Urinary bladder (tissue), 4 donors: ENCODE measurements at places on chromosomes 2 and 18.

DNA sequence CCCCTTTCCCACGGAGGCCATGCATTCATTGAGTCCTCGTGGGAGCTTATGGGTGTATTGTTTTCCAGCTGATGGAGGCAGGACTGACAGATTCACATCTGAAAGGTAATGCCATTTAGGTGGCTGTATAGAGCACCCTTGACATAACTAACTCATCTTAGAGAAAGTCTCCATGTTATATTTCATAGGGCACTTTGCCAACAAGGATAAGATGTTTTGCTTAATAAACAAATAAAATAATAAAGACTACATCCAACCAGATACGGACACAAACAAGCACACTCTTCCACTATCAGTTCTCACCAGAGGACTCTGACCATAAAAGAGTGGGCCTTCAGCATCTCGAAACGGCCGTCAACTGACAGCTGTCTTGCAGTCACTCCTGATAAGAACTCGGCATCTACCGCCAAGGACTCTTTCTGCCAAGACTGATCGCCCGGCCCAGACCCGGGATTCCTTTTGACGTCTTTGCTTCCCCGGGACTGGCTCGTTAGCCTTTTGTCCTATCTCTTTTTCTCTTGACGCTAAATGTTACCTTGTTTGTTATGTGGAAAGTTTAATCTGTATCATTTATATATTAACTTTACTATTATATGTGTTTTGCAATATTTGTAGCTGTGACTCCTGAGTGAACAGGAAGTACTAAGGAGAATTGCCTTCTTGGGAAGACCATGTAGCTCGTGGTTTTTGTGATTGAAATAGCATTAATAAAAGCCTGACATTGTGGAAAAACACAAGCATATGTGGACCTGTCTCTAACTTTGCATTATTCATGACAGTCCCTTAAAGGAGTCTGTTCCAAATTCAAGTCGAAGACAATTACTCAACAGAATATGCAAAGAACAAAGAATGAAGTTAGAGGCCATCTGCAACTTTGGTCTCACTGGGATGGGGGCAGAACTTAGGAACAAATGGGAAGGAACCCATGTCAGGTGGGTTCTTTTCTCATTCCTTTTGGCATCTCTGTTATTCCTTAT lies 195.1 kb downstream of the LPIN1 start:
- no peak for DNase-seq

- no peak for DNase-seq
Observed at GRCh38 chr18:55268151-55268601, 308.9 kb upstream of the CCDC68 start.

DNA sequence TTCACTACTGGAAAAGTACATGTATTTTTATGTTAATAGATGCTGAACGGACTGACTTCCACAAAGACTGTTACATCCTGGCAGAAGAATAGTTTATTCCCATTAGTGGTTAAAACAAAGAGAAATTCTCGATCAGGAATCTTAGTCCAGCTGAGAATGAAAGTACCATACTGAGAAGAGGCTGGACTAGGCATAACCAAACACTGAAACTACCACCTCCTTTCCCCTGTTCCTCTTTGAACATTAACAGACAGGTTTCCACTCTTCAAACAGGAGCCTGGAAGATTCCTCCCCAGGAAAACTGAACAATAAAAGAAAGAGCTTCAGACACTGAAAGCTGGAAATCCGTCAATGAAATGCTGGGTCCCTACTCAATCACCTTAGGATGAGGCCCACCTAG lies 25.8 kb downstream of the LDAH start:
- no peak for DNase-seq

DNA sequence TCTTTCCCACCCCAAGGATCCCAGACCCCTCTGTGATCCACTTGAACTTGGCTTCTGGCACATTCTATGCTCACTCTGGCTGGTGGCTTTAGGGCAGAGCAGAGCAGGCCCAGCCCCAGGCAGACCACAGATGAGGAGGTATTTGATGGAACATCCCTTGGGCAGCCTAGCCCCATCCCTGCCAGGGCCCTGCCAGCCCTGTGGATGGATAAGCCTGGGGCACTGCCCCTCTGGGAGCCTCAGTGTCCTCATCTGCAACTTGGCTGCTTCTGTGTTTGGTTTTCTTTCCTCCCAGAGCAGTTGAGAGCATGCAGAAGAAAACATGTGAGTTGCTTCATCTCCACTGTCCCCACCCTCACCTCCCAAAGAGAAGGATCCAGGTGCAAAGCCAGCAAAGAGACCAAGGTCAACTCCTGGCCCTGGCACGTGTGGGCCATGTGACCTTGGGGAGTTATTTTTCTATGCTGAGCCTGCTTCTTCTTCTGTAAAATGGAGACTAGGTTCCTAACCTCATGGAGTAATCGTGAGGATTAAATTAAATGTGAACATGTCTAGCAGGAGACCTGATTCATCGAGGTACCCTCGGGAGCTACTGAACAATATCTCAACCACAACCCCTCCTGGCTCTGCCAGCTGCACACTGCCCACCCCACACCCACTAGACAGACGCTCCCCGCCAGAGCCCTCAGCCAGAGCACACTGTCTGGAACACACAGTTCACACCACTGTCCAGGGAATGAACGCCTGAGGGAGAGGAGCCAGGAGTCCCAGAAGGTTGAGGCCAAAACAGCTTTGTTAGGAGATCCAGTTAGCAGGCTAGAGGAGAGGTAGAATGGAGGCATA lies 14.6 kb upstream of the TNS1 start:
- DNase-seq, result no peak

- no peak for DNase-seq
Observed at GRCh38 chr2:206158563-206159345, 490 bp downstream of the NDUFS1 start.

DNA sequence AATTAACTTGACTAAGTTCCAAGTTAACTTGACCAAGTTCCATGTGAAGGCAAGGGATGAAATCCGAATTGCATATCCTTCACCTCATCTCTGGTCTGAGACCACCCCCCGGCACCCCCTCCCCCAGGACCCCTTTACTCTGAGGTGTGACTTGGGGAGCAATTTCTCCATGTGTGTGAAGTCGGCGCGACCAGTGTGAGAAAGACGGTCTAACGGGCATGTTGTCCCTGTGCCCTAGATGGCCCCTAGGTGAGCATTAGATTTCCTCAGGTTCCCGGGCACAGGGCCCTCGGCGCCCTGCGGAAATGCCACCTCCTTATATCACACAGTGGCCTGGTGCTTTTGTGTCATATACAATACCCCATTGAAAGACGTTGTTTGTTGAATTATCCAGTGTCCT lies 137.1 kb downstream of the CTIF start:
- no peak for DNase-seq

GRCh38 chr2:207504513-207505170 lies 25.1 kb upstream of the CREB1 start:
- DNase-seq, result no peak

DNA sequence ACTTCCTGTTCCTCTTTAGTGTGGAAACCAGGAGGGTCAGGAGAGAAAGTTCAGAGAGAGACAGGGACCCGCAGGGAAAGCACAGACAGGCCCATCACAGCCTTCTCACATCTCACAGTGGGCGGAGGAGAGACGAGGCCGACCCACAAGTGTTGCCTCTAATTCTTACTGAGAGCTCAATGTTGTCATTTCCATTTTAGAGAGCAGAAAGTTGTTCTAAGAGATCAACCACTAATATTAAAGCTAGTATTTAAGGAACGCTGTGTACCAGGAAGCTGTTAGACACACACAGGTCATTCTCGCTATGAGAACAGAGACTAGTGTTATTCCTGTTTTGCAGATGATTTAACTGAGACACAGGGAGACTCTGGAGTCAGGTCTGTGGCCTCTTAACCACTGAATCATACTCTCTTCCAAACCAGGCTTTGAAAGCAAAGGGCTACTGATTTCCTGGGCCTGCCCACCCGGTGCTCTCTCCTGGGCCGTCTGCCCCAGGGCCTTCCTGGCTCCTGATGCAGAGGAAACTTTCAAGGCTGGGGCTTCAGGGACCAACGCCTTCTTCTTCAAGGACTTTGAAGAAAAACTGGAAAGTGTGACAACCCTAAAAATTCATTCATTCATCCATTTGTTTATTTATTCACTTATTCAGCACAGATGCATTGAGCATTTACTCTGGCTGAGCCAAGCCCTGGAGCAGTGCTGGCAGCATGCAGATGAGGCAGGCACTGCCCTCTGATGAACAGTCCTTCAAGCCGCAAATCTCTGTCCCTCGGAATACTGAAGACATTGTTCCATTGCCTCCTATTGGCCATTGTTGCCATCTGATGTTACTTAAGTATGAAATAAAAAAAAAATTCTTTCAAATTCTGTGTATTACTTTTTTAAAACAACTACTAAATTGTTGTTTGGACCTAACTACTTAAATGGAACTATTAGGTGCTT lies 37.2 kb upstream of the BIN1 start:
- no peak for DNase-seq

DNA sequence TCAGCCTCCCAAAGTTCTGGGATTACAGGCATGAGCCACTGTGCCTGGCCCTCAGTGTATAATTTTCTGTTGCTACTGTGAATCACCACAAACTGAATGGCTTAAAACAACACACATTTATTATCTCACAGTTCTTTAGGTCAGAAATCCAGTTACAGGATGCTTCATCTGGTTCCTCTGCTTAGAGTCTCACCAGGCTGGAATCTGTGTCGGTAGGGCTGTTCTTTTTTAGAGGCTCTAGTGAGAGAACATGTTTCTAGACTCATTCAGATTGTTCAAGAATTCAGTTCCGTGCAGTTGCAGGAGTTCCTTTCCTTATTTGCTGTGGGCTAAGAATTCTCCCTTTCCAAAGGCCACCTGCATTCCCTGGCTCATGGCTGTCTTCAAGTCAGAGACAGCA lies 22.2 kb downstream of the CCDC121 start:
- DNase-seq, result no peak

GRCh38 chr2:53970724-53971602 lies at the start of gene PSME4:
Gene PSME4, minus strand, starts transcription at chr2:53970993. Its CDS starts 209 bp downstream, at chr2:53970784.
- DNase-seq, result peak; percentile 82

DNA sequence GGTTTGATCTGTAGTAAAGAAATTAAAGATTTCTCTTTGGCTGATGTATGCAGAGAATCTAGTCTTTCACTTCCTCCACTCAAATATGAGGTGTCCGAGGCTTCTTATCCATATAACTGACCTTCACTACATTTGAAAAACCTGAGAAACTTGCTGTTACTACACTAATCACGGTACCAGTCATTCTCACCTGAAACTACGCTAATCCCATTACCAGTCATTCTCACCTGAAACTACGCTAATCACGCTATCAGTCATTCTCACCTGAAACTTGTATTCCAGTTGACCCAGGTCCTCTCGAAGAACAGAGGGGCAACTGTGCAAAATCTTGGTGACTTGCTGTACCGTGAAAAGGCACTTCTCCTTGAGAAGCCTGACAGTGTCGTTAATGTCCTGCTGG lies 5.1 kb downstream of the MTERF4 start:
- no peak for DNase-seq

- no peak for DNase-seq
Observed at GRCh38 chr18:6547476-6547875, 132.8 kb upstream of the L3MBTL4 start.
